ENCODE measurements at places on chromosomes 7 and 10. TPM values are rescaled to one million over a fixed set of nuclear protein-coding genes. Genes with fewer than 3 reads are reported as not detected.

Gene GDF2
- not detected for total RNA-seq

Gene RAB11FIP2
- 11.1 TPM for total RNA-seq

Gene GLCCI1
- 0.85 TPM for total RNA-seq

Gene PRPS1L1
- 0.14 TPM for total RNA-seq

Gene ZNF503
- 1.2 TPM for total RNA-seq

Gene EIF4H
- 481 TPM for total RNA-seq

GRCh38 chr10:75542906-75543305, 111.5 kb downstream of the LRMDA start:
- no peak for DNase-seq

GRCh38 chr7:155997431-155998327, 185.4 kb upstream of the SHH start:
- no peak for DNase-seq

DNA sequence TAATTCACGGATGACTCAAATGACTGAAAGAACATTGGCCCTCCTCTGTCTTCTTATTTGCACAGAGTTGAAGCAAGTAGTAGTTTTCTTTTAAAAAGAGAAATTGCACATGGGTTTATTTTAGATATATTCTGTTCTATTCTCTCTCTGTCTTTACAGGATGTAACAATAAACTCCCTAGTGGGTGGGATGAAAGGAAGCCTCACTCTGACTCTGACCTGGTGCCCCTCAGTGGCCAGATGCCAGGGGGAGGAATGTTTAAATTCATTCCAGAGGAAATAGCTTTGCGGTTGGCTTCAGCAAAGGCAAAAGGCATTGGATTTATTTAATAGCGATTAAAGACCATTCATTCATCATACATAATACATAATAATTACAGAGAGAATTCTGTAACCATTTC, 156.4 kb upstream of the MTPN start:
- no peak for DNase-seq

DNA sequence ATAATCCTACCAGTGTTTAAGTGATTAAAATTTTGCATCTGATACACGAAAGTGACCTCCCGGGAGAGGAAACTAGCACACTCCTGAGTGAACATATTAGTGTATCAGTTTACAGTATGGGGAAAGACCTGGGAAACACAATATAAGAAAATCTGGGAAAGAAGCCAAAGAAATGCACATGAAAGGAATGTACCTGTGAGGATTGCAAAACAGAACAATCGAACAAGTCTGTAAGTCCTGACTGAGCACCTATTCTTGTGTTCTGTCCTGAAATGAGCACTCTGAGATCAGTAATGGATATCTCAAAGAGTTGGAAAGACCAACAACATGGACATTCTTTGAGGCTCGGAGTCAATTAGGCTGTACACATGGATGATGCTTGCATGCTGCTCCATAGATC, 554.7 kb downstream of the SORCS3 start:
- DNase-seq = no peak

DNA sequence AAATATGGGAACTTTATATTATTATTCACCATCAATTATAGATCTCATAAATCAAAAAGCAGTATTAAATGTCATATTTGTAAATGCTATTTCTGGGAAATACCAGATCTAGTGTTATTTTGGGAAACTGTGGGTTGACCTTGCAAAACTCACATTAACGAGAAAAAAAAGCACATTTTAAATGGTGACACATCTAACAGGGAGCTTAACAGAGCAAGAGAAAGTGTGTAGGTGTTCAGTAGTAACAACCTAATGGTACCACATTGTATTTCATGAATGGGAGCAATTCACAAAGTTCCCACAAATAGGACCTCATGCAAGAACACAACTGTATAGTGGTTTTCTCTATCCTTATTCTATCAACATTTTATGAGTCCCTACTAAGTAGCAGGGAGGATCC, 26.2 kb upstream of the HDAC9 start:
- DNase-seq = no peak

- no peak for DNase-seq
Observed at GRCh38 chr10:83274088-83274487, 865.2 kb upstream of the GHITM start.

All from dermis blood vessel endothelial cell (primary cell).